ENCODE measurements at places on chromosomes 3 and 15.

DNA sequence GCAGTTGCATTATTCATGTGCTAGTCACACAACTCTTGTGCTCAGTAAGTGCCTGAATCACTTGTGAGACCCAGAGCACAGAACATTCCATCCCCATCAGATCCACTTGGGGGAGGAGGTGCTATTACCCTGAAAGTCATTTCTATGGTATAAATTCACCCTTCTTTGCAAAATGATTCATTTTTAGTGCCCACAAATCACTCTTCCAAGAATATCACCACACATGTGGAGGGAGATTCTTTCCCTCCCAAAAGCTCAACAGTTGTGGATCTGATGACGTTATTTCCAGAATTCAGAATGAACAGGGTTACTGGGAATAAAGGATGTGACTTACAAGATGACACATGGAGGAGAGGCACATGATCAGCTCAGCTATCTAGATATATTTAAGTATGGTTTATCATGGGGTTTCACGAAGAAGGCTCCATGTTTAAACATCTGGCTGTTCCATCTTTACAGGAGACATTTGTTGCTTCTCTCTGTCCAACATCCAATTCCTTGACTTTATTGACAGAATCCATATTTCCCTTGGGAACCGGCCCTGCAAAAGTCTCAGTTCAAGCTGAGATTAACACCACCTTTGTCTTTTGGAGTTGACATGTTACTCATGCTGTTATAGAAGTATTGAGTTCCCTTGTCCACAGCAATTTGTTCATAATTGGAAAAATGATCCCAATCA lies 214.2 kb upstream of the PROK2 start:
- DNase-seq: no peak

DNA sequence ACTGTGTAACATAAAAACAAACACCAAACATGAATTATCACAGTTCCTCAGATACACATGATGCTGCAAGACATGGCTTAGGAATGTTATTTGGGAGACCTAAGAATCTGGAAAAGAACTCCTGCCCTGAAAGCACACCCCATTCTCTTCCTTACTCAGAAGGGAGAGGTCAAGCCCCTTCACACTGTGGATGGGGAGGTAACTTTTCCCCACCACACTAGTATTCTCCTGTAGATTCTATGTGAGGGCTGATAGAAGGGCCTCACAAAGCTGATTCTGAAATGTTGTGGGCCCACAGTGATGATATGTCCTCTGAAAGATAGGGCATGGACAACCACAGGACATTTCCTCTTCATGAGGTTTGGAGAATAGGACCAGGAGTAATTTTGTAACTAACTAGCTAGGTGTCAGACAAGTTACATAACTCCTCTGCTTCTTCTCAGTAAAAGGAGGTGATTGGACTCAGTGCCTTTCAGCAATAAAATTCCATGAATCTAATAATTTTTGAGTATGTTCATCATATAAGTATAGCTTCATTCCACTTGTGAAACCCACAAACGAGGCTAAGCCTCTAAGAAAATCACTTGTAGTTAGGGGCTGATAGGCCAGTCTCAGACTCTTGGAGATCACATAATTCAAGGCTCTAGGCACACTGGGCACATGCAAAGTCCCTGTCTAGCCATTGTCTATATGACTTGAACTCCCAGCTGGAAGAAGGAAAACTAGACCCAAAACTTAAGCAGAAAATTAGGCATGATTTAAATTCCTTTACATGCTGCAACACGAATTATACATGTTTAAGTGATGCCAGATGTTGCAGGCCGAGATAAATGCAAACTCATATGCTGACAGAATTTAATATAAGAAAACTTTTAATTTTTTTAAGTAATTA lies 7.5 kb downstream of the PTX3 start:
- DNase-seq: no peak

- no peak for DNase-seq
Observed at GRCh38 chr3:136048068-136048467, 82.5 kb downstream of the PPP2R3A start.

- no peak for DNase-seq
Observed at GRCh38 chr15:80839764-80840130, 60.6 kb downstream of the CEMIP start.

DNA sequence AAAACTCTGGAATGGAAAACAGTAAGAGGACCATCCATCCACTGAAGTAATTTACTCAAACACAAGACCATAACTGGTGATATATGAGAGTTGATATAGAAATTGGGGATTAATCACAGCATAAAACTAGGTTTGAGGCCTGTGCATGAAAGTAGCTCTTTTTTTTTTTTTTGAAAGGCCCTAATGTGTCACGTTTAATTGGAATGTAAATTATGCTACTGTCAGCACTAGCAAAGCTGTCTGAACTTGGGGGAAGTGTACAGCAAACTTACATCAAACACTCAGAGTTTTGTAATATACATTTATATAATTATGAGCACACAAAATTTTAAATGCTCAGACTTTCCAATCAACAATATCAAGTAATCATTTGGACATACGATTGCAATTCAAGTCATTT lies 154.1 kb downstream of the GREM1 start:
- no peak for DNase-seq

DNA sequence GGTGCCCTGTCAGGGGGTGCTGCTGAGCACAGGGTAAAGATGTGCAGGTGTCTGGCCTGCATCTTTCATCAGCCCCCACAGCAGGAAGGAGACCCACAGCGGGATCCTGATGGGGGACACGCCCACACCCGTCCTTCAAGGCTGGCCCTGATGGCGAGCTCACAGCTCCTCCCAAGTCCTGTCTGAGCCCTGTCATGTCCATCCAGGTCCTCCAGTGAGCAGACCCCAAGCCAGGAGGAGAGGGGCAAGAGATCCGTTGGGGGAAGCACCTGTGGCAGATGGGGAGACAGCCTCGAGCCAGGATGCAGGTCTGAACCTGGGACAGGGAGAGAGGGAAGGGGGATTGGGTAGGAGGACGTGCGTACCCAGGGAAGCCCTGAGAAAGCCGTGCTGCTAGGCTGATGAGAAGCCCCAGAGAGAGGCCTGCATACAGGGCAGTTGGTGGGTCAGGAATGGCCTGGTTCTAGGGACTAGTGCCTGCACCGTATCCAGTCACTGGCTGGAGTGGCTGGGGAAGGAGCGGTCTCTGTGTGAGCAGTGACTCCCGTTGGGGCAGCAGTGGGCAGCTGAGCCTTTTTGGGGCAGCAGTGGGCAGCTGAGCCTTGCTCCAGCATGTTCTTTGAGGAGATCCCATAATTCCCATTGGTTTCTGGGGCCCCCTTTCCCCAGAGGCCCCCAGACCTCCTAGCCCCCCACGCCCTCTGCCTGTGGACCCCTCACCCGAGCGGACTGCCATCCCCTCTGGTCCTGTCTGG lies 133.3 kb upstream of the MEF2A start:
- DNase-seq: no peak

DNA sequence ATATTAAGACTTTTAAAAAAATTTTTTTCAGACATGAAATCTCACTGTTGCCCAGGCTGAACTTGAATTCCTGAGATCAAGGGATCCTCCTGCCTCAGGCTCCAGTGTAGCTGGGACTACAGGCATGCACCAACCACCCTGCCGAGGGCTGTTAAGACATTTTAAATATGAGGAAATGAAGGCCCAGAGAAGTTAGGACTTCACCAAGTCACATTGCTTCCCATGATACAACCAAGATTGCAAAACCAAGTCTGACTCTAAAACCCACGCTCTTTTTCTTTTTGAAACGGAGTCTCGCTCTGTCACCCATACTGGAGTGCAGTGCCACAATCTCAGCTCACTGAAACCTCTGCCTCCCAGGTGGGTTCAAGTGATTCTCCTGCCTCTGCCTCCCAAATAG lies 28.0 kb downstream of the PTPN9 start:
- no peak for DNase-seq

GRCh38 chr15:66422347-66422746 lies 35.6 kb downstream of the MAP2K1 start:
- DNase-seq: no peak

GRCh38 chr3:17194116-17194515 lies 309.4 kb downstream of the PLCL2 start:
- DNase-seq: no peak

- no peak for DNase-seq
Observed at GRCh38 chr3:166456286-166456685, 619.1 kb upstream of the BCHE start.

- no peak for DNase-seq
Observed at GRCh38 chr3:186461141-186461540, 83.0 kb downstream of the CRYGS start.

- no peak for DNase-seq
Observed at GRCh38 chr3:52183786-52184445, 14.0 kb upstream of the ALAS1 start.
